ENCODE measurements at places on chromosomes 6 and 20.

DNA sequence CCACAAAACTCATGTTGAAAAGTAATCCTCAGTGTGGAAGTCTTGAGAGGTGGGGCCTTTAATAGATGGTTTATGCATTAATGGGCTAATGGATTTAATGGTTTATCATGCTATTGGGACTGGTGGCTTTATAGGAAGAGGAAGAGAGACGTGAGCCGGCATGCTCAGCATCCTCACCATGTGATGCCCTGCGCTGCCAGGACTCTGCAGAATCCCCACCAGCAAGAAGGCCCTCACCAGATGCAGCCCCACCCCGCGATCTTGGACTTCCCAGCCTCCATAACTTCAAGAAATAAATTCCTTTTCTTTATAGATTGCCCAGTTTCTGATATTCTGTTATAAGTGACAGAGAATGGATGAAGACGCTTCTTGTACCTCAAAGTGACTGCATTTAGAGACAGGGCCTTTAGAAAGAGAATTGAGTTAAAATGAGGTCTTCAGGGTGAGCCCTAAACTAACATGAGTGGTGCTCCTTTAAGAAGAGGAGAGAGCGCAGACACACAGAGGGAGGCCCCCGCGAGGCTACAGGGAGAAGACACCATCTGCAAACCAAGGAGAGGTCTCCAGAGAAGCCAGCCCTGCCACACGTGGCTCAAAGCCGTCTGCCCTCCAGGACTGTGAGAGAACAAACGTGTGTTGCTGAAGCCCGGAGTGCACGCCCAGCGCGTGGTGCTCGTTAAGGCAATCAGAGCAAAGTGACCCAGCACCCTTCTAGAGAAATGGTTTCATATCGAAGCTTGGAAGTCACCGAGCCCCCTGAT, 56.9 kb downstream of the IRF4 start:
- no peak for DNase-seq

DNA sequence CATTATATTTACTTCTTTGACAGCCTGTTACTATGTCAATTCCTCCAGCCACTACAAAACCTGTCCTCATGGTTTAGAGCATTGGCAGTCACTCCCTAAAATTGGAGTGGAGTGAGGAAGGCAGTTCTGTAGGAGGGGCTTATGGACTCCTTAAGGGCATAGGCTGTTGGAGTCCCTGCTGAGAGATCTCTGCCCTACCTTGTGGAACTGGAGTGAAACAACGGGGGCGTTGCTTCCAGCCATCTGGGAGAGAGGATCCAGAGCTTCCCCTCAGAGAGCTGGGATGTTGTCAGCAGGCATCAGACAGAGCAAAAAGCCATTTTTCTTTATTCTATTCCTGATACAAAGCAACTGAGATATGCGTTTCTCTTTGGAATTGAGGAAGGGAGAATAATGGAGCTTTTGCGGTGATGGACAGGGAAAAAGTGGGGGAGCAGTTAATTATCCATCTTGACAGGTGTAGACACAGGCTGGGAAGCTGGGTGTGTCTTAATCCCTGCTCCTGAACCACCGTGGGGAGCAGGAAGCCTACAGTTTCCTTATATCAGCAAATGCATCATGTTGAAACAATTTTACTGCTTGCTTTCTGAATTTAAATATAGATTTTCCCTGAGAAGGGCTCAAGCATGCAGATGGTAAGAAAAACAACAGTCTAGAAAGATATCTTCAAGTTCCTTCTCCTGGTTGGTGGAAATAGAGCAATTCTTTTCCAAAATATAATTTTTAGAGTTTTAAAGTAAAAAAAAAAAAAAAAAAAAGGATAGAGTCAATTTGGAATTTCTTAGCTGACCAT, 402.5 kb downstream of the PLCB1 start:
- DNase-seq = no peak

- DNase-seq = no peak
Measured at GRCh38 chr6:6688951-6689350, 100.4 kb downstream of the LY86 start.

DNA sequence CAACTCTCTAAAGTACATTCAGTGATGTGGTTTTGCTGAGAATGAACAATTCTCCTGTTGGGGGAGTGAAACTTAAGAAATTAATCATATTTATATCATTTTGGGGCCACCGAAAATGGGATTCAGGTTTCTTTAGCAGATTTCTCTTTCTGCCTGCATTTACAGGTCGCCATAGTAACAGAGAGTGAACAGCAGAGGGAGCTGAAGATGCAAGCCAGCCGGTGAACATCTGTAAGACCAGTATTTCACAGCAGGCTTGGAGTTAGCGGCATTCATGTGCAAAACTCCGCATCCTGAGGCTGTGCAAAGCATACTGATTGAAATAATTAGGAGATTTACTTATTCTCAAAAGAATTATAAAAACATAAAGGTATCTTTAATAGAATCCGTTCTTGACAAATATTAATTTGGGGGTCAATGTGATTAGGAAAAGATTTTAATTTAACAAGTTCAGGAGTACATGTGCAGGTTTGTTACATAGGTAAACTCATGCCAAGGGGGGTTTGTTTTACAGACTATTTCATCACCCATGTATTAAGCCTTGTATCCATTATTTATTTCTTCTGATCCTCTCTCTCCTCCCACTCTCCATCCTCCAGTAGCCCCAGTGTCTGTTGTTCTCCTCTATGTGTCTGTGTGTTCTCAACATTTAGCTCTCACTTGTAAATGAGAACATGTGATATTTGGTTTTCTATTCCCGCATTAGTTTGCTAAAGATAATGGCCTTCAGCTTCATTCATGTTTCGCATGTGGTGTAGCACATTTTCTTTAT, 17.8 kb upstream of the HSF2 start:
- DNase-seq = peak; percentile 59

DNA sequence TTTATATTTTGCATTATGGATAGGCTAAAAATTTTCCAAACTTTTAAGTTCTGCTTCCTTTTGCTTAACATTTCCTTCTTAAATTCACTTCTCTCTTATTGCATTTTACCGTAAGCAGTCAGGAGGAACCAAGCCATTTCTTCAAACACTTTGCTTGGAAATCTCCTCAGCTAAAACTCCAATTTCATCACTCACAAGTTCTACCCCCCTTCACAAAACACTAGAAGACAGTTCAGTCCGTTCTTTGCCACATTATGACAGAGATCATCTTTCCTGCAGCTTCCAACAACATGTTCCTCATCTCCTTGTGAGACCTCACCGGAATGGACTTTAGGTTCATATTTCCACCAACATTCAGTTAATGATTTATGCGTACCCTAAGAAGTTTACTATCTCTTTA, 79.2 kb upstream of the LY86 start:
- no peak for DNase-seq

DNA sequence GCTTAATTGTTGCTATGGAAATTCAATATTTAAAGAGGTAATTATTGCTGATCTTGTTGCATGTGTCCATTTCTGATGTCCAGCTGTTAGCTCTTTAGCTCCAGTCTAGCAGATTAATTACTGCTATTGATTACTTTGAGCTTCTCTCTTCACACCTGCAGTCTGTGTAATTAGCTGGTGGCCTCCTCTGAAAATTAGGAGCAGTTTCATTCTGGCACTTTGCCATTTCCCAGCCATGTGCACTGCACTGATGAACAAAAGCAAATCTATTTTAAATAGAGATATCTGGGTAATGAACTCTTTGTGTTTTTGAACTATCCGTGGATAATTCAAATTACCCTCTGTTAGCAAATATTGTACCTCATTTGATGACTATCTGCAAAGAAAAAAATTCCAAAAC, 275.9 kb downstream of the RNF144B start:
- DNase-seq = no peak

DNA sequence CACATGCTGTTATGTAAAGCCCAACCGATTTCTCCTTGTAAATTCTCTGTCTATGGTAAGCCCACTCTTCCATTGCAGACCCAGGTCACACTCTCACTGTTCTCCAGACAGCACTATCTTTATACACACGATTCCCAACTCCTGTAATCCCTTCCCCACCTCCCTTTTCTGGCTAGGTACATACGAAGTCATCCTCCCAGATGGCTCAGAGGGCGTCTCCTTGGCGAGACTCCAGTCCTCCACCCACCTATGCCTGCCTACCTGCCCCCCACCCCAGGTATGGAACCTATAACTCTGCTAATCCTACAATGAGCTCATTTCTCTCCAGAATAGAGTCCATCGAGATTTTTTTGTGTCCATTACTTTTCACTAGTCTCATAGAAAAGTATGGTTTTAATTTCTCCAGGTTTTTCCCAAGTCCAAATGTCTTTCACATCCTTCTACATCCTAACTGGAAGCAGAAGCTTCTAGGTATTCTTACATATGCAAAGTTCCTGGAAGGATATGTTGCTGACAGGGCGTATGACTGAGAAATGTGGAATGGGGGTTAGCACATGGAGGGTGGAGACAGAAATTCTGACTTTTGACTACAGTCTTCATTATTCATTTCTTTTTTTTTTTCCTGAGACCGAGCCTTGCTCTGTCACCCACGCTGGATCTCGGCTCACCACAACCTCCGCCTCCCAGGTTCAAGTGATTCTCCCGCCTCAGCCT, 22.8 kb downstream of the SCML4 start:
- no peak for DNase-seq

Data from stromal cell of bone marrow (primary cell).